Hypothalamus (tissue), 51 donors: ENCODE measurements at places on chromosomes 3 and 15.

DNA sequence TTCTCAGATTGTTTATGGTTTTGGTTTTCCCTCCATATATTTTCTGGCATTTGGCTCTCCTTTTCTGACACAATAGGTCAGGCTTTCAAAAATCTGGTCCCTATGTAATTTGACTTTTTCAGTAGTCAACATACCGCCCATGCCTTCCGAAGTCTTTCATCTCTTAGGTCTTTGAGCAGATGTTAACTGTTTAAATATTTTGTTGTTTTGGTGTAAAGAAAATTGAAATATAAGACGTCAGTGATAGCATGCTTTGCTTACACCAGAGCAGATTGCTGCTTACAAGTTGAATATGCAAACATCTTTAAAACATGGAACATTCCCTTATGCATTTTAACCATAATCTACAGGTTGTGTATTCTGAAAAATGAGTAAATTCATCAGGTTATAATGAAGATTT, 233.0 kb downstream of the PTPRG start:
- DNase-seq = no peak

GRCh38 chr15:35445891-35446290, 100.1 kb downstream of the DPH6 start:
- DNase-seq = no peak

DNA sequence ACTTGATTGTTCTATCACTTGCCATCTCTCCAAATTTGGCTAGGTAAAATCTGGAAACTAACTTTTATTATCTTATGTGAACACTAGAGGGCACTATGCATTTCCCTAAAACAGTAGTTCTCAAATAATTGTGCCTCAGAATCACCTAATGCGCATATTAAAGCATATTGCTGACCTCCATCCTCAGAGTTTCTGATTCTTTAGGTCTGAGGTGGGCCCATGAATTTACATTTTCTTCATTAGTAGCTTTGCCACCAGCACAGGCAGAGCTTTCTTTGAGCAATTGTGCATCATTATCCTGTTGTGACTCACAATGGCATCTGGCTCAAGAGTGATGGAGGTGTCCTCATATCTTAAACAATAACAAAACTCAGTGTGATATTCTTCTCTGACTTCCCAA, 17.5 kb upstream of the BCHE start:
- no peak for DNase-seq

GRCh38 chr3:72475258-72476138, 372.7 kb downstream of the SHQ1 start:
- DNase-seq = no peak

- DNase-seq = no peak
Observed at GRCh38 chr3:176840641-176841286, 356.5 kb downstream of the TBL1XR1 start.

DNA sequence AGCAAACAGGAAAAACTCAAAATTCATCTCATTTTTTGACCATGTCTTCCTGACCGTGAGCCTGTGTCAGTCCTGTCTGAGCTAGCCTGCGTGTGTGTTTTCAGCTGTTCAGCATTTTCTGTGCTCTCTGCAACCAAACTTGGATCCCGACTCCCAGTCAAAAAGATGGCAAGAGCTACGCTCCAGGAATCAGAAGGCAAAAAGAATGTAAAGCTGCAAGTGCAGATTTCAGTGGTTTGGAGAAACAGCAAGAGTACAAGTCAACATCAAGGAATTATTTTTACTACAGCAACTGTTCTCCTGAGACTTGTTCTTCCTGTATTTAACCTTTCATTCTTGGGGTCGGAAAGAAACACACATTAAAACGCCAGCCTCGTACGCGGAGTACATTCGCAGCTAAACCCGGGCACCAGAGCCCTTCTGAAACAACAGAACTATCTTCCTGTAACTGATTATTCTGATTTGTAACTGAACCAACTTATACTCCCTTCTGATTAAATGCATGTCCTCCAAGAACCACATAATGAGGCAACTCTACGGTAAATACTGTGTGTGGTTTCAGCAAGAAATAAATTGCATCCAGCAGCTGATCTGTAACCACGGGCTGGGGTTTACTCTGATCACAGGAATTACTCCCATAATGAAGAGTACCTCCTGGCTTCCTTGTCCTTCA, 107.4 kb downstream of the LRIG1 start:
- DNase-seq = no peak

- no peak for DNase-seq
Observed at GRCh38 chr3:15923640-15924405, 126.0 kb upstream of the ANKRD28 start.

- DNase-seq = no peak
Observed at GRCh38 chr15:85657132-85657531, 137.6 kb downstream of the KLHL25 start.

- no peak for DNase-seq
Observed at GRCh38 chr3:89402051-89402450, 294.6 kb downstream of the EPHA3 start.

GRCh38 chr15:34158355-34158754, 51.5 kb downstream of the KATNBL1 start:
- no peak for DNase-seq

- no peak for DNase-seq
Observed at GRCh38 chr3:4030624-4031023, 231.4 kb downstream of the LRRN1 start.

GRCh38 chr3:107198581-107199181, 178.6 kb upstream of the CCDC54 start:
- DNase-seq = no peak

- no peak for DNase-seq
Observed at GRCh38 chr3:60190073-60190472, 1061.2 kb downstream of the FHIT start.

DNA sequence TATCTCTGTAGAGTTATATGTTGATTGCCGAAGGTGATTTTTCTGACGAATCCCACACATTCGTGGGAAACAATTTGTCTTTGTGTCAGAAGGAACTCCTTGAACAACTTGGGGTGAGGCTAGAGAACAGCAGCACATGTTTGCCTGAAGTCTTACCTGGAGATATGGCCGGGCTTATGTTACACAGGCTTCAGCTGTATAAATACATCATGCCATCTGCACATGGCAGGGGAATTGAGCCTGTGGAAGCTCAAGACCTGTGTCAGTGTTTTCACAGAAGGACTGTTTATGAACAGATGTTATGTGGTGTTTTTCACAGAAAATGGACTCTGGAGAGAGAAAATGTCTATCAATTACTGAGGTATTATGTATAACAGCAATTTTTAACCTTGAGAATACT, 203.6 kb upstream of the MDFIC2 start:
- DNase-seq = no peak

- DNase-seq = no peak
Observed at GRCh38 chr3:29775340-29775739, 494.5 kb downstream of the RBMS3 start.

GRCh38 chr15:100042558-100042957, 299.2 kb downstream of the ADAMTS17 start:
- no peak for DNase-seq

DNA sequence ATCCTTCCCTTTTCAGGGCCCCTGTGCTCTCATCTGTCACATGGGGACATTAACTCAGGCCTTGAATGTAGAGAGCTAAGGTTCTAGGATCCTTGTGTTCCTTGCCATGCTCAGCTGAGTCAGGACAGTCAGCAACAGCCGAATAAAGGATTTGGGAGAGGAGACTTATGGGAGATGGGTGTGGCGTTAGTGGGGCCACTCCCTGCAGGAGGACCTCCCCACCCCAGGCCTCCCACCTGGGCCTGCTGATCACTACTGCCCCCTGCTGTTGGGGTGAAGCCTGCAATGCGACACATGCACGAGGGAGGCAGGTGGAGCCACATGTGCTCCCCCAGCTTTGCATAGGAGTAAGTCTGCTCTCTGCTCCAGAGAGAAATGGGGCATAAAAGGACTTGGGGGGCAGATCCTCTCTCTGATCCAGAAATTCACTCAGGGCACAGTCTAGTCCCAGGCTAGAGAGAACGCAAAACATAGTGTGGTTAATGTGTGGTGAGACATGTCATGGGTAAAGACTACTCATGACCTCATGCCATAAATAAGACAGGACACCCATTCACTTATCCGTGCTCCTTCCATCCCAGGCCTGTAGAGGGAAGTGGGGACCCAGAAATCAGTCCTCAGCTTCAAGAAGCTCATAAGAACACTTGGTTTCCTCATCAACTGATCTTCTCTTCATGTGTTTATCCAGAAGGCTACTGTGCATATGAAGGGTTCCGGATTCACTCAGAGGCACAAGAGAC, 19.4 kb downstream of the RBP1 start:
- no peak for DNase-seq

GRCh38 chr15:84781495-84781894, 33.1 kb downstream of the ZNF592 start:
- no peak for DNase-seq

DNA sequence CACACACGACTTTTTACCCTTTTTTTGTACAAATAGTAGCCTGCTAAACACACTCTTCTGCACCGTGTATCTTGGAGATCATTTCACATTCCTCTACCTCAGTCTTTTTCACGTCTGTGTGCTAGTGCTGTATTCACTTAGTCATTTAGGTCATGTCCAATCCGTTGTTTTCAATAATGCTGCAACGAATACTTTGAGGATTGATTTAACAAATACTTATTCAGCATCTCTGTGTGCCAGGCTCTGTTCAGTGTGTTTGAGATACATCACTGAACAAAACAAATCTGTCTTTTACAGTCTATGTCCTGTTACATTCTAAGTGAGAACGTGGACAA, 882 bp downstream of the JMJD7 start:
- no peak for DNase-seq

DNA sequence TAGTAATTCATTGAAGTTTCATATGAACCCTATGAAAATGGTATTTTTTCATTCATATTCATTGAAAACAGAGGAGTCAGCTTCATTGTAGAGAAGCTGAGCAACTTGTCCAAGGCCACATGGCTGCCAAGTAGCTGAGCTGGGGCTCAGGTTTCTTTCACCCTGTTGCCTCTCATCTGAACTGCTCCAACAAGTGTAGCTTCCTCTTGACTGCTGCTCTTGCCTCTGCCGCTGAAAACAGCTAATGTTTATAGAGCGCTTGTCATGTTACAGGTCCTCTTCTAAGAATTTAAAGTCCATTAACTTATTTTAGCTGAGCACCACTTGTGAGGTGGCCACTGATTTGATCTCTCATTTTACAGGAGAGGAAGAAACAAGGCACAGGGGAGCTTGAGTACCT, 81.1 kb downstream of the PDCD6IP start:
- DNase-seq = no peak

GRCh38 chr3:64238971-64239667, 13.9 kb upstream of the PRICKLE2 start:
- DNase-seq = no peak
